LNCaP clone FGC (cell line): ENCODE measurements at places on chromosomes 1 and 21.

- no peak for DNase-seq
Observed at GRCh38 chr1:84721152-84721551, 30.9 kb upstream of the SSX2IP start.

GRCh38 chr1:78980511-78980910, 26.0 kb downstream of the ADGRL4 start:
- DNase-seq, result no peak

DNA sequence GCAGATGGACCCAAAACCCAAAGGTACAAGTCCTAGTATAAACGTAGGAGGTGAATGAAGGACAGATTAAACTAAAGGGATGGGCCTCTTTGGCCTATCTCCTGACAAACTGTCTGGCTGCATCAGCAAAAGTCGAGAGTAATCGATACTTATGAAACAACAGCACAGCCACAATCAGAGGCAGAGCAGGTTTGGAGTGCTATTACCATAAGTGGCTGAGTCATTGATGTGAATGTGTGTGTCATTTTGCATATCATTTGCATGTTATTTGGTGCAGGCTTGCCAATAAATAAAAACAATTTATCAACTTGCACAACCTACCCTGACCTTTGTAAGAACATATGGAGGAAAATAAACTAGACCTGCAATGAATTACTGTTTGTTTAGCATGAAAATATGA, 283.1 kb downstream of the NUF2 start:
- DNase-seq, result no peak

DNA sequence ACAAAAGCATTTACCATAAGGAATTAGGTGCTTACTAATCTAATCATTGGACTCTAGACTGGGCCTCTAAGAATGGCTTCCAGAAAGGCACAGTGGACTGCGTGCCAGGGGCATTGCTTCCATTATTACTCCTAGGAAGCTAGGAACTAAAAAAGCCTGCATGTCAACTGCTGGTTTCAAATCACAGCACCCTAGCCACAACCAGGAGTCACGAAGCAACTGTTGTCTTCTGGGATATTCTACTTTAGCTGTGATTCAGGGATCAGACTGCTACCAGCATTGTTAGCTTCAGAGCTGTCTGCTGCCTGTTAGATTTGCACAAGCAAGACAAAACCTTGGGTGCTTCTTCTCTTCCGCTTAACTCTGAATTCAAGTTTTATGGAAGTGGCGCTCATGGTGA, 38.3 kb downstream of the DNM3 start:
- DNase-seq, result no peak

DNA sequence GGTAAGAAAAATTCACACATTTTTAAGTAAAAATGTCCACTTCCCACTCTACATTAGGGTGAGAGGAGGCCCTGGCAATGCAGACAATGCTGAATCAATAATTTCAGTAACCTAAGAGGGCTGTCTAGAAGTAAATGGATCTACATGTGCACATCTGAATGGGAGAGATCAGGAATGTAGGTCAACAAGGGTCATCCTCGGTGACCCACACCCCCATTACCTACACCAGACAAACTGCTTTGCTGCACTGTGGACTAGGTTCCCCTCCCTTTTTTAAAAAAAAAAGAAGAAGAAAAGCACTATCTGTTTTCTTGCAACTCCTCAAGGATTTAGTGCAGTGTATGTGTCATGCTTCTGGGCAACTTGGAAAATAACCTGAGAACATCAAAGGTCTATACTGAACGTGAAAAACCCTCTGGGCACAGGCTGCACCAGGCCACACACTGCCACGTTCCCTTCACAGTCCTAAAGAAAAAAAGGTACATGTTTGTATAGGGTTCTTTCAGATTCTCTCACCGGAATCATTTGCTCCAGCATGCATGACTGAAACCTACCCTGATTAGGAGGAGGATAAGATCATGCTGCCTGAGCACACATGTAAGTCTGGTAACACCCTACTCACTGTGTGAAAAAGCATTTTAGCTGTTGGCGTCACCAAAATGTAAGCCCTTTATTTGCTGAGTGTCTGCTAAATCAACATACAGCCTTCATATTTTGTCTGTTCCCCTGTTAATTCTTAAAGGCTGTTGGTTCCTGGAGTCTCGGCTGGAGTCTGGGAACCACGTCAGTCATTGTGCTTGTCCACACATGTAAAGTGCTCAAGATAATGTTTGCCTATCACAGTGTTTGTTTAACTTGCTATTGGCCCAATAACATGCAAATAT, 341.0 kb downstream of the SMYD3 start:
- peak; percentile 95 for DNase-seq

- DNase-seq, result no peak
Observed at GRCh38 chr1:175481126-175482070, 262.0 kb downstream of the TNR start.

- no peak for DNase-seq
Observed at GRCh38 chr1:159927849-159928431, 2.6 kb upstream of the TAGLN2 start.

DNA sequence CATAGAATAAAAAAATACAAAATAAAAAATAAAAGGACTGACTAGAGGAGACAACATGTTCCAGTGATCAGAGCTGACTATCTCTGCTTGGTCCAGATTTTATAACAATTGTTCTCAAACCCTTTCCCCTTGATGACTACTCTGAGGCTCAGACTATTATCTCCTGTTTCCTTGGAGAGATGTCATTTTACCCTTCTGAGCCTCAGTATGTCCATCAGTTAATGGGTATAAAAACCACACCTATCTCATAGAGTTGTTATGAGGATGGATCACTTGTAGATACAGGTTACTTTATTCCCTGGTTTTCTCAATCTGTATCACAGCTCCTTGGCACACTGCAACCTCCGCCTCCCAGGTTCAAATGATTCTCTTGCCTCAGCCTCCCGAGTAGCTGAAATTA, 7.0 kb downstream of the NKAIN1 start:
- no peak for DNase-seq

- no peak for DNase-seq
Observed at GRCh38 chr1:16094453-16095158, 21.2 kb upstream of the FAM131C start.

GRCh38 chr1:68211761-68212380, 20.5 kb downstream of the WLS start:
- no peak for DNase-seq

- DNase-seq, result no peak
Observed at GRCh38 chr1:119987112-119987511, 82.3 kb downstream of the NOTCH2 start.

DNA sequence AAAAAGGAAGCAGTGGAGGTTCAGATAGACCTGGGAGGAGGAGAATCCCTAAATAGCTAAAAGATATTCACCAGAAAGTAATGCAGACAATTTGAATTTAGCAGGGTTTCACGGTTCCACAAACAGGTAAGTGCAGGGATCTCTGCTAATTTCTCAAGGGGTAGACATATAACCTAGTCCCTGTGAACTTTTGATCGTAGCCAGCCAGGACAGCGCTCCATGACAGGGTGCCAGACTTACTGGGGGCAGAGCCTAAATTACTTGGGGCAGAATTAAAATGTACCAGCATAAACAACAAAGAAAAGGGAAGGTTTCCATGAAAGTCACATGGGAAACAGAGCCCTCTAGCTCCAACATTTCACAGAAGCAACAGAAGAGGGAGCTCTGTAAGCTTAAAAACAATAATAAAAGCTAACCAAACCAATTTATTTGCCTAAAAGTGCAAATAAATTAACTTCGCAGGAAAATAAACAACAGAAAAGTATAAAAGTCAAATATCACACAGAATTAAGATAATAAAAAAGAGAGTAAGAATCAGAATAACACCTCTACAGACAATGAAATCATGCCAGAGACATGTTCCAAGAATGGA, 198.3 kb downstream of the DUSP10 start:
- no peak for DNase-seq
